ENCODE measurements at places on chromosomes 13 and 19. TPM values are rescaled to one million over a fixed set of nuclear protein-coding genes. Genes with fewer than 3 reads are reported as not detected.

SERP2 gene
- 31.4 TPM for total RNA-seq

ZNF441 gene
- 13.8 TPM for total RNA-seq

CEACAM7 gene
- total RNA-seq: 0.19 TPM

CCDC194 gene
- not detected for total RNA-seq

ARID3A gene
- 26.5 TPM for total RNA-seq

ATP7B gene
- total RNA-seq: 18.7 TPM

S1PR4 gene
- 0.39 TPM for total RNA-seq

PGLYRP2 gene
- 44.4 TPM for total RNA-seq

EFNA2 gene
- total RNA-seq: 2.9 TPM

ELSPBP1 gene
- 1.1 TPM for total RNA-seq

ATG4D gene
- total RNA-seq: 80.5 TPM

CCDC70 gene
- 35.7 TPM for total RNA-seq

TBC1D17 gene
- 49.1 TPM for total RNA-seq

CYP2A7 gene
- total RNA-seq: not detected

CYP4F11 gene
- 2.6 TPM for total RNA-seq

GAPDHS gene
- total RNA-seq: 123 TPM

TEX101 gene
- 73.1 TPM for total RNA-seq

OLFM2 gene
- 22.5 TPM for total RNA-seq

ERCC5 gene
- 49.9 TPM for total RNA-seq

TPTE2 gene
- 9.9 TPM for total RNA-seq

FCAR gene
- not detected for total RNA-seq

ATP8A2 gene
- total RNA-seq: 14.2 TPM

SIGLEC5 gene
- total RNA-seq: not detected

ZNF433 gene
- total RNA-seq: 26.1 TPM

ZNF534 gene
- 3.7 TPM for total RNA-seq

ZSCAN1 gene
- total RNA-seq: 6.5 TPM

FFAR3 gene
- total RNA-seq: 0.47 TPM

SLC10A2 gene
- not detected for total RNA-seq

DUS3L gene
- total RNA-seq: 92.2 TPM

RNF225 gene
- not detected for total RNA-seq

ZNF540 gene
- total RNA-seq: 3.2 TPM

DCUN1D2 gene
- 78.5 TPM for total RNA-seq

EPSTI1 gene
- total RNA-seq: 9.6 TPM

ZNF285 gene
- 7.1 TPM for total RNA-seq

CLIP3 gene
- 20.7 TPM for total RNA-seq

FCHO1 gene
- total RNA-seq: 12.8 TPM

ZNF541 gene
- total RNA-seq: 30.4 TPM

TBC1D4 gene
- 23.5 TPM for total RNA-seq

USHBP1 gene
- 2.0 TPM for total RNA-seq

IGFL2 gene
- 7.2 TPM for total RNA-seq

PRR22 gene
- total RNA-seq: 24.0 TPM

ZNF665 gene
- total RNA-seq: 11.7 TPM

DIRAS1 gene
- 22.5 TPM for total RNA-seq

ZNF471 gene
- 13.1 TPM for total RNA-seq

CEACAM6 gene
- total RNA-seq: not detected

RAP2A gene
- total RNA-seq: 10.6 TPM

ENOX1 gene
- 11.0 TPM for total RNA-seq

COPE gene
- 490 TPM for total RNA-seq

LIM2 gene
- total RNA-seq: not detected

FFAR1 gene
- total RNA-seq: 0.81 TPM

TUBA3C gene
- total RNA-seq: 308 TPM

GZMM gene
- total RNA-seq: 1.4 TPM

SLC5A5 gene
- total RNA-seq: 1.4 TPM

LILRB2 gene
- total RNA-seq: 0.99 TPM

PARP4 gene
- total RNA-seq: 43.6 TPM

STOML3 gene
- total RNA-seq: not detected

ZNF226 gene
- total RNA-seq: 54.0 TPM

EDDM13 gene
- 0.79 TPM for total RNA-seq
